Upper lobe of left lung (tissue), 6 donors: ENCODE measurements at places on chromosomes 6 and 20. TPM values are rescaled to one million over a fixed set of nuclear protein-coding genes. Genes with fewer than 3 reads are reported as not detected.

GRCh38 chr20:11912659-11913415 is 4.9 kb upstream of the BTBD3 start:
- no peak overlapping the region for H3K27ac ChIP-seq
- no peaks in the 10 kb centered on the region for H3K36me3 ChIP-seq
- H3K4me1 ChIP-seq = peaks cover 12% of the 10 kb centered on the region
- H3K4me3 ChIP-seq = no peak overlapping the region
- no peak for DNase-seq

SLC12A5 gene
- total RNA-seq = not detected

DNA sequence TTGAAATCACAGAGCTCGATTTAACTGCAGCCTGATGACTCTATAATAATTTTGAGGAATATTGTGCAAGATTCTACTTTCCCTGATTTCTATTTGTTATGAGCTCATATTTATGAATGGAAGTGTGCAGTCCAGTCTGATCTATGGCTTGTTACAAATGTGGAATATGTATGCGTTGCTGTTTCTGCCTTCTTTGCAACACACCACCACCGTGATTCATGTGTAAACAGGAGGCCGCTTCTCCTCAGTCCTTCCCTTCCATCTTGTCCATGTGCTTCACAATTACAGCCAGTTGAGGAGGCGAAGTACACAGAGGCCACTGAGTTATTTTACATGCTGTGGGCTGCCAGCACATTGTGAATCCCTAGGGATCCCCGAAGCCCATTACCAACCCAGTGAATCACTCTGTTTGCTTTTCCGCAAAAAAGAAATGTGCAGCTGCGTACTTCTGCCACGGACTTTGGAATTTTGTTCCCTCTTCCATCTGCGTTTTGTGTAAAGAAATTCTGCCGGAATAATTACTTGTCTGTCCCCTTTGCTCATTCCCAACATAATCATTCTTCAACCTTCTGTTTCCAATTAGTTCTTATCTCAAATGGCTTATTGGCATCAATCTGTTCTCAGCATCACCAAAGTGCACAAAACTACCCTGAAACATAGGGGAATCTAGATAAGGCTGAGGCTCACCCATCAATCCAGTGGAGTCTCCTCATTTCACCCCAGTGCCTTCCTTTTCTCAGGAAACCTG is 551.6 kb upstream of the CITED2 start:
- H3K4me3 ChIP-seq = no peak overlapping the region
- H3K36me3 ChIP-seq = no peaks in the 10 kb centered on the region
- H3K4me1 ChIP-seq = no peaks in the 10 kb centered on the region
- DNase-seq = no peak

GRCh38 chr6:75084872-75085381 is 120.9 kb downstream of the COL12A1 start:
- no peaks in the 10 kb centered on the region for H3K36me3 ChIP-seq
- no peaks in the 10 kb centered on the region for H3K27me3 ChIP-seq
- H3K27ac ChIP-seq = no peak overlapping the region
- H3K4me1 ChIP-seq = no peaks in the 10 kb centered on the region

GRCh38 chr6:28357036-28357435 is 7.3 kb downstream of the ZKSCAN3 start:
- no peak overlapping the region for H3K27ac ChIP-seq
- peaks cover 23% of the 10 kb centered on the region for H3K4me1 ChIP-seq
- no peaks in the 10 kb centered on the region for H3K27me3 ChIP-seq

MAFB gene
- 41.4 TPM for total RNA-seq

RFX6 gene
- not detected for total RNA-seq

DNA sequence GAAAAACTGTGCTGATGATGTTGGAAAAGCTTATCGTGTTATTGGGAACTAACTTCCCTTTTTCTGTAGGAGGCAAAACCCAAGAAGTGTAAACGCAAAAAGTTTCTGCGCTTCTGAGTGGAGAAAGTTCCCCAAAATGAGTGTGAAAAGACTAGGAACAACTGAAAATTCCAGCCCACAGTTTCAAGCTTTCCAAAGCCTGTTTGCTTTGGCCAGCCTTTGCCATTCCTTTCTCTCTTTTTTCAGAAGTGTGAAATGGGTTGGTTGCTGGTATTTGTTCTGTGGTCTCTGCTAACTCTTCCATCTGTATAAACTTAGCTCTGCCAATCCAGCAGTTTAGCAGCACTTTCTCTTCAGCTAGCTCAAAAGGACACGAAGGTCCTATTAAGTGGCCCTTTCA is 491.3 kb downstream of the MAFB start:
- H3K27ac ChIP-seq = no peak overlapping the region
- H3K4me1 ChIP-seq = peaks cover 5% of the 10 kb centered on the region
- DNase-seq = no peak
- no peaks in the 10 kb centered on the region for H3K27me3 ChIP-seq
- H3K4me3 ChIP-seq = no peak overlapping the region

TMEM74B gene
- 24.3 TPM for total RNA-seq

RBBP8NL gene
- 6.3 TPM for total RNA-seq

BHLHE23 gene
- total RNA-seq = not detected

IL17A gene
- total RNA-seq = not detected

AGER gene
- 2,806 TPM for total RNA-seq
